ENCODE measurements at places on chromosomes 4 and X.
A peak's percentile ranks its signal among the peaks of the same experiment; 100 is the strongest.

GRCh38 chr4:138452826-138453225 lies 210.7 kb upstream of the SLC7A11 start:
- DNase-seq, result no peak

GRCh38 chr4:55358668-55359067 lies 12.6 kb downstream of the SRD5A3 start:
- DNase-seq, result no peak

DNA sequence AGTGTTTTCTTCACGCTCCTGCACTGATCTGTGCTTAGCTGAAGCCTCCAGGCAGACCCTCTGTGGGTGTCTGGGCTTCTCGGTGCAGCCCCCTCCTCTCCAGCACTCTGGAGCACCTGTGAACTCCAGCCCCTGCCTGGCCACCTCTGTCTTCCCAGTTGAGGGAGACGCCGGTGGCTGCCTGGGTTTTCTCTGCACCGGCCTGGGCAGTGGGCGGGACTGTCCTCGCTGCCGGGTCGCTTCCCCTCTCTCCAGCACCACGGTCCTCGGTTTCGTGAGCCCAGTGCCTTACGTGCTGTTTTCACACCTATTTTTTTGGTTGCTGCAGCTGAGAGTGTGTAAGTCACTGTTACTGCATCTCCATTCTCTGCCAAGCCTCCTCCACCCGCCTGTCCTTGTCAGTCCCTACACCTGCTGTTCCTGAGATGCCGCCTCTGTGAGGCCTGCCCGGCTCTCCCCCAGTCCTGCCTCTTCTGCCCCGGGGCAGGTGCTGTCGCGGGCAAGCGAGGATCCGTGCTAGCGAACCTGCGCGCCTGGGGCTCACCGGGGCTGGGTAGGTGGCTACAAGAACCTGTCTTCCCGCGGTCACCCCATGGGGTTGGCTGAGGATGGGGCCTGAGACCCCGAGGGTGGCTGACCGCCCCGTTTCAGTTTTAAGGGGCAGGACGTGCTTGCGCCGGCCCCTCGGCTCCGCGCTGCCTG lies 2.4 kb upstream of the FGFRL1 start:
- peak; percentile 35 for DNase-seq

DNA sequence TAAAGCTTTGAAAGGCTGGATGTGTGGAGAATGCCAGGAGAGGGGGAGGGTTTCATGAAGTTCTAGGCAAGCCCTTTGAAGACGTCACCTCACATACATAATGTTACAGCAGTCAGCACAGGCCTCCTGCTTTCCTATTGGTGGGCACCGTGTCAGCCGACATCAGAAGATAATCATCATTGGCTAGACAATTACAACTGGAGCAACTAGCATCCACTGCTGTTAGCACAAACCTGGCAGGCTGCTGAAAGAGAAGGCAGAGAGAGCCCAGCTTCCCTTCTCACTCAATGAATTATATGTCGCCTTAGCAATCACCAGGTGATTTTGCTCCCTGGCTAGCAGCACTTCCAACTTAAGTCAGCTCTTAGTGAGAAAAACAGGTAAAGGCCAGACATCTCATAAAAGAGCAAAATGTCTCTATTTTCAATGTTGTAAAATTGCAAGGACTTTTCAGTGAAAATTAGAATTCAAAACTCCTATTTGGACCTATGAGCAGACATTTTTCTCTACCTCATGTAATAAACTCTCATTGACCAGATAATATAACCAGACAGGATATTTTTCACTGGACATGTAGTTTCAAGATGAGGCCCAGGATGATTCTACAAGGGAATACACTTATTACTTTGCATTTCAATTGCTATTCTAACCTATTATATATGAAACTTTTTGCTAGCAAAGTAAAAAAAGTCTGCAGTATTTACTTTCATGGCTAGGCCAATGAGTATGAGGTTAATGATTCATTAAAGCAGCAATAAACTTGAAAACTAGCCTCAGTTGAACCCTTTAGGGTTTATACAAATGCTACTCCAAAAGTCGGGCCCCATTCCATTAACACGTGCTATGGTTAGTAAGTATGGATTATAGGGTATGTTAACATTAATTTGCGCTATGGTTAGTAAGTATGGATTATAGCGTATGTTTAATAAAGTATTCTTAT lies 4.3 kb downstream of the ELOVL6 start:
- no peak for DNase-seq

GRCh38 chrX:2325076-2325784 lies 175.5 kb downstream of the DHRSX start:
- DNase-seq, result no peak

DNA sequence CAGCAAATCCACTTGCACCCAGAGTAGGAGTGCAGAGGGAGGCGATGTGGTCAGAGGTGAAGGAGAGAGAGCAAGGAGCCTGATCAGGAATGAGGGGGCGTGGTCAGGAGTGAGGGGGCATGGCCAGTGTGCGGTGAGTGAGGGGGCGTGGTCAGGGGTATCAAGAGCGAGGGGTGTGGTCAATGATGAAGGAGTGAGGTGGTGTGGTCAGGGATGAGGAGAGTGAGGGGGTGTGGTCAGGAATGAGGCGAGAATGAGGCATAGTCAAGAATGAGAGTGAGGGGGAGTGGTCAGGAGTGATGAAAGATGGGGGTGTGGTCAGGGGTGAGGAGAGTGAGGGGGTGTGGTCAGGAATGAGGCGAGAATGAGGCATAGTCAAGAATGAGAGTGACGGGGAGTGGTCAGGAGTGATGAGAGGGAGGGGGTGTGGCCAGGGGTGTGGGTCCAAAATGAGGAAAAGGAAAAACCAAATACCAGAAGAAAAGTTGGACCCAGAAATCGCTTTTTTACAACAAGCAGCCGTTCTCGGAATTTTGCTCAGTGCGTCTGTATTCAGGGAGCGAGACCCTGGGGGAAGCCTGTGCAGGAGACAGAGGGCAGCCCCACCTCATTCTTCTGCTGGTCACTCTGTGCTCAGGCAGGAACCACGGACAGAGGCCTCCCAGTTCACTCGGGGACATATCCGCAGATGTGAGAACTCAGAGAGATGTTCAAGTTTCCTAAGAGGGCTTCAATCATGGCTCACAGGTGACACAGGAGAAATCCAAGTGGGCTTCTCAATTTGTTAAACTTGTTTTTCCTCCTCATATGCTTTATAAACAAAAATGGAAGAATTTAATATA lies 47.5 kb downstream of the MAGEA1 start:
- no peak for DNase-seq

- DNase-seq, result no peak
Observed at GRCh38 chr4:142121448-142122350, 485.3 kb downstream of the IL15 start.

DNA sequence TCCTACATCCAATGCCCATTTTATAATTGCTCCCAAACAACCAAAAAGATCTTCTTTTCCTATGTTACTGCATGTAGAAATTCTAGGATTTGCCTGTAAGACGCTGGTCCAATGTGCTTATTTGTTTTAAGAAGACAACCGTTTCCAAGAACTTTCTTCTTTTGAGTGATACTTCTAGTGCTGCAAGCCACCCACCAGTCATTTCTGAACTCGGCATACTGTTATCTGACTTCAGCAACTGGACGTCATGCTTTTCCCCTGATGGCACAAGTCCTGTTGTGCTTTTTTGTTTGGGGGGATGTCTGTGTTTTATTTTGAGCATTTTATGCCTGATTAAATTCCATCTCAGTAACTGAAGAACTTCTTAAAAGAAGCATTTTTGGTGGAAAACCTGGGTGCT lies 16.0 kb upstream of the RAP1GDS1 start:
- DNase-seq, result no peak

GRCh38 chrX:150546711-150547153 lies 21.7 kb upstream of the MTM1 start:
- DNase-seq, result no peak

DNA sequence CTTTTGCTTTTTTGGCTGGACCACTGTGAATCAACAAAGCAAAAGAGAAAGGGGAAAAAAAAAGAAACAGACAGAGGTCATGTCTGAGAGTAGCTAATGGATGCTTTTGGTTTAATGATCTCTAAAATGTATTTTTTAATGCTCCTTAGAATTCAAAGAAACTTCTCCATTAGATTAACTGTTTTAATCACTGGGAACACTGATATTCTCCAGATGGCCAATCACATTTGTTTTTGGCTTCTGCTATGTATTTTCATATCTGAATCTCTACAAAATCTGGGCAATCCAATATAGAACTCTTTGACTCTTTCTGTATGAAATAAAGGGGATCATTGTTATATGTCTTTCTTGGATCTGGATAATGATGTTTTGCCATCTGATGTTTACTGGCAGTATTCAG lies 278.2 kb downstream of the ADGRL3 start:
- no peak for DNase-seq

DNA sequence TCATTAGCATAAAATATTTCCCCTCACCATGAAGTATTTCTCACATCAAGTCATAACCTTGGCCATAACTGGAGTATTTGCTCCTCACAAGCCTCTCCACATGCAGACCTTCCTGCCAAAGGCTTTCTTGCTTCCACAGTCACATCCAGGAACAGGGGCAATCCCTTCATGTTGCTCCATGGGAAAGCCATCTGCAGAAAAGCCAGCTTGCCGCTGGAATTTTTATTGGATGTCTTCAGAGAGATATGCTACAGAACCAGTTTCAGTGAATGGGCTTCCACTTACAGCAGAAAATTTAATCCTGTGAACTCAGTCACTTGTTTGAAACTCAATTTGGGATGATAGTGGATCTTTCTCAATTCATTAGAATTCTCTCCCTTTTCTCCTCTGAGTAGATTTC lies 3.2 kb upstream of the CDKN2AIP start:
- no peak for DNase-seq

GRCh38 chr4:189530848-189531247 lies 409.8 kb upstream of the FRG1 start:
- DNase-seq, result no peak

DNA sequence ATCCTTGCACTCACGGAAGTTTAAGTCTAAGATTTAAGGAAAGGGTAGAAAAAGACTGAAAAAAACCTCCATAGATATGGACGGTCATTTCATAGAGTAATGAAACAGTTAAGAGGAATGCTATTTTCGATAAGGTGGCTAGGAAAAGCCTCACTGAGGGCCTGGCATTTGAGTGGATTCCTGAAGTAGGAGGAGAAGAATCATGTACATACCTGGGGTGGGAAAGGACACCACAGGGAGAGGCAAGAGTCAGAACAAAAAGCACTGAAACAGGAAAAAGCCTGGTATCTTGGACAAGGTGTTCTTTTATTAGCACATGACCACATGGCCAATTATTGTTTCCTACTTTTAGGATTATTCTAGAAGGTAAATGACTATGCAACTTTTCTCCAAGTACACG lies 547.2 kb upstream of the DIPK2B start:
- DNase-seq, result no peak

DNA sequence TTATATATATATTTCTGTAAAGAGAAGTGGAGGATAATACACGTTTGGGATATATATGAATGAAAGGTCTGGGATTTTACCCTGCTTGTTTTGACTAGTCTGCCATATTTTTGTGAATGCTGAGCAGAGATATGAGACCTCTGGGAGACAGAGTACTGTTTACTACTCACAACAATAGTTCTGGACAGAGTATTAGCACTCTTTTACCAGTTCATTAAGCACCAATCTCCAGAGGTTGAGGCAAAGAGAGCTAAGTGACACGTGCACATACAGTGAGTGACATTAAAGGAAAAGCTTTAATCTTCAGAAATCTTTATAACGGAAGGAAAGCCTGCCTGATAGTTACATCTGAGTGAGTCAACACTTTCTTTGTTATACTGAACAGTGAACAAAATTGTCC lies 1452.7 kb upstream of the TENM3 start:
- no peak for DNase-seq

DNA sequence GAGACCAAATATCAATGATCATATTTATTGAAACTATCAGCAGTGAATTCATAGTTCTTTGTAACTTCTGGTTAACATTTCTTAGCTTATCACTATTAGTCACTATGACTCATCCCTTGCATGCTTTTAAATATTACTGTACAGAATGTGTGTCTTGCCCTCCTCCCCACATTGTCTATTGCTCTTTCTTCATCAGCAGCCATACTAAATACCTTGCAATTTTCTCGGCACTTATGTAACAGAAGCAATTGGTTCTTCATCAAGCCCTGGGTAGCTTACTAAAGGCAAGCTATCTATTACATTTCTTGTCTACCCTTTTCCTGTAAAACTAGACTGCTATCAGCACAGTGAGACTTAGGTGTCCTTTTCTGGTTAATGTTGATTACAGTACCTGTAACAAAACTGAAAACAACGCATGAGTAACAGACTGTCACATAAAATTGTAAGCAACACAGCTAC lies 8.2 kb downstream of the KLHL4 start:
- DNase-seq, result no peak

DNA sequence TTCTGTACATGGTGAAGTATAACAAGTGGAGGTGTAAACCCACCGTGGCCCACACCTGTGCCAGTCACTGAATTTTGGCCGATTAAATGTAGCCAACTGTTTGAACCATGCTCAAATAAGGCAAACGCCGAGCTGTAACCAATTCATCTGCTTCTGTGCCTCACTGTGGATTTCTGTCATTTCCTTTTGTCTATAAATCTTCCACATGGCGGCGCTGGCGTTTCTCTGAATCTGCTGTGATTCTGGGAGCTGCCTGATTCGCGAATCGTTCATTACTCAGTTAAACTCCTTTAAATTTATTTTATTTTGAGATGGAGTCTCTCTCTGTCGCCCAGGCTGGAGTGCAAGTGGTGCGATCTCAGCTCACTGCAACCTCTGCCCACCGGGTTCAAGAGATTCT lies 19.2 kb downstream of the SUPT20HL2 start:
- DNase-seq, result no peak

- DNase-seq, result no peak
Observed at GRCh38 chr4:145154573-145154972, 25.8 kb downstream of the OTUD4 start.

- no peak for DNase-seq
Observed at GRCh38 chrX:2540426-2540947, 39.7 kb upstream of the DHRSX start.

DNA sequence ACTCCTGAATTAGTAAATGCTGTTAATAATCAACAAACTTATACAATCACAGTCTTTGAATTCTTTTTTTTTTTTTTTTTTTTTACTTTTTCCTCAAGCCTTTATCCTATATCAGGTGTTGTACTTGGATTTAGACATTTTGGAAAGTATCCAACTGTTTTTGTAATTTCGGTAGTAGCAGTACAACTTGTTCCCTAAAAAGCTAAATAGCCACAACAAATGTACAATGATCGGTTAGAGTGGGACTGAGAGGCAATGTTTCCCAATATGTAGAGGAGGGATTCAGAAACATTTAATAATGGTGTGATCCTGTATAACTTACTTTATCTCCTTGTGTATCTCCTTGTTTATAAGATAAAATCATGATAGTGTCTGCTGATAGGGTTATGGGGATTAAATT lies 343.1 kb downstream of the GRID2 start:
- no peak for DNase-seq

GRCh38 chr4:43853565-43854264 lies 594.9 kb downstream of the KCTD8 start:
- DNase-seq, result no peak

- no peak for DNase-seq
Observed at GRCh38 chr4:79585330-79585729, 177.3 kb upstream of the GK2 start.

DNA sequence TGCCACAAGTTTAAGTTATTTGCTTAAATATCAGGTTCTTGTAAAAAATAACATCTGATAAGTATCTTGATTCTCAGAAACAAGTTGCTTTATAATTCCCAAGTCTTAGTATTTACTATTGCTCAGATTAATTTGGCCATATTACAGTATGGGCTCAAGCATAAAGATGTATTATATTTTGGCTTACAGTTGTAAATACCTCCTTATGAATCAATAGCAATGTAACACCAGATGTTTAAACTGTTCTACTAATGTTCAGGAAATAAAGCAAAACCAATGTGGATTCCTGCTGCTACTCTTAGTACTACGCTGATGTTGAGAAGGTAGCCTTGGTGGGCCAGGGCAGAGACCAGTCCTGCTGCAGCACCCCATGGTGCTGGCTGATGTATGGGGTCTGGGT lies 102.7 kb downstream of the MGST2 start:
- DNase-seq, result no peak
